ENCODE measurements at places on chromosomes 4 and X. TPM values are rescaled to one million over a fixed set of nuclear protein-coding genes. Genes with fewer than 3 reads are reported as not detected.

The ERVMER34-1 gene
- total RNA-seq, result 85.6 TPM

The ZNF630 gene
- total RNA-seq, result 2.7 TPM

The TMPRSS11B gene
- total RNA-seq, result not detected

- no peaks in the 10 kb centered on the region for H3K4me1 ChIP-seq
- H3K27me3 ChIP-seq, result no peaks in the 10 kb centered on the region
- no peak for DNase-seq
- H3K27ac ChIP-seq, result no peak overlapping the region
- H3K36me3 ChIP-seq, result no peaks in the 10 kb centered on the region
Measured at GRCh38 chr4:7206385-7206784, 14.0 kb downstream of the SORCS2 start.

- H3K36me3 ChIP-seq, result no peaks in the 10 kb centered on the region
- H3K27ac ChIP-seq, result no peak overlapping the region
- H3K27me3 ChIP-seq, result no peaks in the 10 kb centered on the region
Measured at GRCh38 chrX:104566681-104567501, 892 bp downstream of the IL1RAPL2 start.

- H3K4me3 ChIP-seq, result no peak overlapping the region
- H3K36me3 ChIP-seq, result no peaks in the 10 kb centered on the region
- no peaks in the 10 kb centered on the region for H3K27me3 ChIP-seq
- H3K4me1 ChIP-seq, result no peaks in the 10 kb centered on the region
- DNase-seq, result no peak
- H3K27ac ChIP-seq, result no peak overlapping the region
Measured at GRCh38 chr4:106996490-106996889, 39.6 kb downstream of the DKK2 start.

- H3K27me3 ChIP-seq, result no peaks in the 10 kb centered on the region
- no peak for DNase-seq
- no peaks in the 10 kb centered on the region for H3K36me3 ChIP-seq
Measured at GRCh38 chr4:158397781-158398180, 123.9 kb upstream of the RXFP1 start.

- no peaks in the 10 kb centered on the region for H3K4me1 ChIP-seq
- no peak overlapping the region for H3K27ac ChIP-seq
- no peaks in the 10 kb centered on the region for H3K36me3 ChIP-seq
- DNase-seq, result no peak
- H3K4me3 ChIP-seq, result no peak overlapping the region
Measured at GRCh38 chr4:12852338-12853307, 631.5 kb downstream of the RAB28 start.

- DNase-seq, result no peak
- H3K4me1 ChIP-seq, result peaks cover 52% of the 10 kb centered on the region
- no peaks in the 10 kb centered on the region for H3K27me3 ChIP-seq
- no peak overlapping the region for H3K27ac ChIP-seq
- no peak overlapping the region for H3K4me3 ChIP-seq
Measured at GRCh38 chr4:41156574-41156973, 57.8 kb downstream of the APBB2 start.

GRCh38 chr4:146742416-146742815 is 103.7 kb downstream of the POU4F2 start:
- H3K27me3 ChIP-seq, result no peaks in the 10 kb centered on the region
- no peak for DNase-seq
- H3K36me3 ChIP-seq, result no peaks in the 10 kb centered on the region
- no peaks in the 10 kb centered on the region for H3K4me1 ChIP-seq
- no peak overlapping the region for H3K4me3 ChIP-seq
